Ascending aorta (tissue), 2 donors: ENCODE measurements at places on chromosomes 5 and 9. TPM values are rescaled to one million over a fixed set of nuclear protein-coding genes. Genes with fewer than 3 reads are reported as not detected.

DNA sequence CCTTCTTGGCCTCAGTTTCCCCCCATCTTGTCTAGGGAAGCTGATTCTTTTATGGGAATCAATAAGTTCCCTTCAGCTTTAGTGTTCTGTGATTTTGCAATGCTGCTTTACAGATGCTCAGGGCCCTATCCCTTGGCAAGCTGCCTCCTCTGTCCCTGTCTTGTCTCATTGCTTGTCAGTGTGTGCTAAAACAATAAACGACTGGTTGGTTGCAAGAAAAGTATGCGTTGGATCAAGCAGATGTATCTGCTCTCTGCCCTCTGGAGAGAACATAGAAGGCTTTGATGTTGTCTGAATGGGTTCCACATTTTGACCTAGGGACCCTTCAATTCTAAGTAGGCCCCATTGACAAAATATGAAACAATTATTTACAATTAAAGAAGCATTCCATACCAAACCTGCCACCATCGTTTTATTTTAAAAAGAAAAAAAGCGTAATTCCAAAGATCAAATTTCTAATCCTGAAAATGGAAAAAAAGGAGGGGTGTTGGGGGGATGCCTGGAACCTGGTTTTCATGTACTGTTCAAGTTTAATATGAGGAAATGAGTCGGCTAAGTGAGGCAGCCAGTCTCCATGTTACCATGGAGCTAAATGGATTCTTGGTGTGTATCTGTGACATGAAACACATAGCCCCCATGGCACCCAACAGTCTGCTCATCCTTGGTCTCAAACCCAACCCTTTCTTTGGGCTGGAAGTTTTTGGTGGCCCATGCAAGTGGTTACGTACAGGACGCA, 31.2 kb upstream of the TARS1 start:
- DNase-seq: no peak

LCN1 gene
- total RNA-seq: not detected

DNA sequence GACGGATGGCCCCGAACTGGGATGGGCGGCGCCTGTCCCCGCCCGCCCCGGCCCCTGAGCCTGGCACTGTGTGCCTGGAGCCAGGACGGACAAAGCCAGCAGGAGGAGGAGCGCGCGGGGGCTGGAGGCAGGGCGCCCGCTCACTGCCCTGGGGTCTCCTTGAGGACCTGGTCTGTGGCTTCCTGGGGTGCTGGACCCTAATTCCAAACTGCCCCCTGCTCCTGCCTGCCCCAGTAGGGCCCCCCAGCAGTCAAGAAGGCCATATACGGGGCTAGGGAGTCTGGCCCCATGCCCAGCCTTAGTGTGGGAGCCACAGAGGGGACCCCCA, 29.2 kb upstream of the RXRA start:
- no peak for DNase-seq

ENHO gene
- not detected for total RNA-seq

- DNase-seq: no peak
Measured at GRCh38 chr5:162272417-162272816, 204.8 kb downstream of the GABRG2 start.

GRCh38 chr9:125633116-125633745, 73.8 kb downstream of the MAPKAP1 start:
- DNase-seq: no peak

DNA sequence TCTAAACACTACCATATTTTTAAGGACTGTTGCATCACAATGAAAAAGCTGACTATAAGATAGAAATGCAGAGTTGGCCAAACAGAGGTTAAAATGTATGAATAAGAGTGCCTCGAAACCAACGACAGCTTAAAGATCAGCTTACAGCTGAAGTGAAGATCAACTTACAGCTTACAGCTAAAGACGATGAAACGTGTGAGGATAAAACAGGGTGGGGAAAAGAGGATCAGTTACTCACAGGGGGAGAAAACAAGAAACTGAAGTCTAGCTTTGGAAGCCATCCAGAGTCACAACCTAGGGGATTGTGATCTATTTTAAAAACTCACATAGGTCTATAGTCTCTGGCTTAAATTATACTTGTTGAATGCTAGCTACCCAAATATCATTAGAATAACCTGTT, 220.0 kb downstream of the SNCAIP start:
- no peak for DNase-seq

DNA sequence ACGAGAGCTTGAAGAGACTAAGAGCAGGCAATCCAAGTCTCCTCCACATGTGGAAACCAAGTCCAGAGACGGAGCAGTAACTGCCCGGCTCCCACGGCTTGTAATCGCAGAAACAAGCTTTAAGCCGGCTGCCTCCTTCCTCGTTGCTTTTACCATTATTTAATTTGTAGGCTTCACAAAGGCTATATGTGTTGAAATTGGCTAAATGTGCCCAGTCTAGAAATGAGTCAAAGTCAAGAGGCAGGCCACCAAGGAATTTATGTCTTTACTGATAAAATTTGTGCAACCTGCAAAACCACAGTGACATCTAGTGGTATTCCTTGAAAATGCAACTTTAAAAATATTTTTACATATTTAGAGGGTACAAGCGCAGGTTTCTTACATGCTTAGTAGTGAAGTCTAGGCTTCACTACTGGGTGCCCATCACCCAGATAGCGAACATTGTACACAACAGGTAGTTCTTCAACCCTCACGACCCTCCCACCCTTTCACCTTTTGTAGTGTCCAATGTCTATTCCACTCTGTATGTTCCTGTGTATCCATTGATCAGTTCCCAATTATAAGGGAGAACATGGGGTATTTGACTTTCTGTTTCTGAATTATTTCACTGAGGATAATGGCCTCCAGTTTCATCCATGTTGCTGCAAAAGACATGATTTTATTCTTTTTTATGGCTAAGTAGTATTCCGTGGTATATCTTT, 33.5 kb upstream of the EBF1 start:
- no peak for DNase-seq

TIGD6 gene
- total RNA-seq: 4.2 TPM

C8G gene
- 8.6 TPM for total RNA-seq

GRCh38 chr9:105114318-105114717, 130.1 kb upstream of the SLC44A1 start:
- no peak for DNase-seq

DNA sequence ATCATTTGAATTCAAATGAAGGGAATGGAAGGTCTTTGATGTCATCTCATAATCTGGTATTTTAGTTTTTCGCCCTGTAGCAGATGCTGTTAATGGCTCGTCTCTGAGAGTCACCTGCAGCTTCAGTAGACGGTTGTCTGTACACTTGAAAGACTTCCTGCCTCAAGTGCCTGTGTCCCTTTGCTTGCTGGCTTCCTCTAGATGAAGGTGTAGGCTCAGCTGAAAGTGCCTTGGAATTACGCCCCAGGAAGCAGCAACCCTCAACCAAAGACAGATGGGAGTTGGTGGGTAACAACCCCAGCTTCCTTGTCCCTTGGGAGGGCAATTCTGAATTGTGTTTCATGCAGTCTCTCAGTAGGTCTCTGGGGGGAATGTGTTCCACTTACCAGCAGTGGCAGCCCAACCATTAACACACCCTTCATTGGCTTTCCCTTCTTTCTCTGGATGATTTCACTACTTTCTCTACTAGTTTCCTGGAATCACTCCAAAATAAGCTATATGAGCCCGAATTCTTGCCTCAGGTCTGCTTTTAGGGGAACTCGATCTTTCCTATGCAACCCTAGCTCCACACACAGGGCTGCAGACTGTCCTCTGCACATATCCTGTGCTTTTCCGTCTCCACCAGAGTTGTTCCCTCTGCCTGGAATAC, 395.6 kb downstream of the DMAC1 start:
- DNase-seq: no peak

DNA sequence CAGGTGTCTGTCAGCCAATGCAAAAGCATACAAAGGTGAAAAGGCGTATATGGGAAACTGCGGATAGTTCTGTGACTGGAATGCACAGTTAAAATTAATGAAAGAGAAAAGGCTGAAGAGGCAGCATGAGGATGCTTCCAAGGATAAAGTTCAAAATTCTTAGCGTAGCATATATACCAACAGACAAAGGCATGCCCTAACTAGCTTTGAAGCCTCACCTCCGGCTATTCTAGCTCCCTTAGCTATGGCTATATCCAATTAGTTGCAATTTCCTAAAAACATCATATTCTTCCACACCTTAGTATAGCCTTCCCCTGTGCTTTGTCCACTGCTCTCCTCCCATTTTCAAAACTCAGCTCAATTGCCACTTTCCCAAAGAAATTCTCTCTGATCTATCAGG, 1.4 kb upstream of the DNAJA1 start:
- DNase-seq: no peak

DNA sequence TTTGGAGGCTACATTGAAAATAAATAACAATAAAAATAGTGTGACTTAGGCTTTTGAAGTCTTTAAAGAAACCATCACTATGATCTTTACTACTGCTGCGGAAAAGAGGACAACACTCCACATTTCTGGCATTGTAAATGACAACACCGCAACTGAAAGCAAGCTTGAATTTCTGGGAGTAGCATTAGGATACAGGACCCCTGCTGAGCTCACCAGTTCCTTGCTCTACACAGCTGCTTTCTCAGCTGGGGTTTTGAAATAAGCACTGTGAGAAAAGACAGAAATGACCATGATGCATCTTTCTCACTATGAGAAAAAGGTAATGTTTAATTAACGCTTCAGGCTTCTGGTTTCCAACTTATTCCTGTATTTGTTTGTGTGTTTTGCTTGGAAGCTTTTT, 168.0 kb downstream of the TAF11L14 start:
- no peak for DNase-seq
